ENCODE measurements at places on chromosomes 3 and 15. TPM values are rescaled to one million over a fixed set of nuclear protein-coding genes. Genes with fewer than 3 reads are reported as not detected.
A peak's percentile ranks its signal among the peaks of the same experiment; 100 is the strongest.

- DNase-seq, result no peak
Observed at GRCh38 chr3:46235425-46235824, 6.8 kb upstream of the CCR3 start.

- DNase-seq, result no peak
Observed at GRCh38 chr15:57477736-57478522, 101.6 kb downstream of the CGNL1 start.

DNA sequence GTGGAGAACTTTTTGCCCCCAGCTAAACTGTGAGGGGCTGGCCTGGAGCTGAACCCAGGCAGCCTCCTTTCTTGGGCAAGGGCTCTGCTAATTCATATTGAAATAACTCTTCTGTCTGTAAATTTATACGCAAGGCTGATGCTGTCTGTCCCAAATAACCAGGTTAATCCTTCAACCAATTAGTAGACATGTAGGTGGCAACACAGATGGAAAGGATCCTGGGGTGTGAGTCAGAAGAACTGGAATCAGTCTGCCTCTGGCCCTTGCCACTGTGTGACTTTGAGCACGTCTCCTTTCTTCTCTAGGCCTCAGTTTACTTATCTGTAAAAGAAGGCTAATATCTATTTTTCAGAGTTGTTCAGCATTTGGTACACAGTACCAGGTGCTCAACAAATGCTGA is 48.3 kb upstream of the IREB2 start:
- no peak for DNase-seq

DNA sequence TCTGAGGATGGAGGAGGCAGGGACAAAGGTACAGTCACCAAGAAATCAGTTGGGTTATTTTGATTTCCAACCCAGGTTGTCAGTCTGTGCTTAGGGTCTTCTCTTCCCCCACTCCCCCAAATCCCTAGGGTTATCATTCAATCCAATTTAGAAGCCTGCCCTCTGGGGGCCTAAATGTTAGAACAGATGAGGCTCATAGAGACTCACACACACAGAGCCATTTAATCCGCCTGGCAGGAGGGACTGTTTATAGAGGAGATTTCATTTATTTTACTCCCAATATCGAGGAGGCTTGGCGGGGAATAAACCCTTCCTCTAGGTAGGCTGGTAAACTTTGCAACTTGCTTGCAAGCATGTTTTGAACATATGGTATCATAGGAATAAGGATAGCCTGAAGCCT is 52.8 kb downstream of the RHCG start:
- DNase-seq, result no peak

GRCh38 chr3:30354513-30354912 is 251.9 kb upstream of the TGFBR2 start:
- peak; percentile 25 for DNase-seq

DNA sequence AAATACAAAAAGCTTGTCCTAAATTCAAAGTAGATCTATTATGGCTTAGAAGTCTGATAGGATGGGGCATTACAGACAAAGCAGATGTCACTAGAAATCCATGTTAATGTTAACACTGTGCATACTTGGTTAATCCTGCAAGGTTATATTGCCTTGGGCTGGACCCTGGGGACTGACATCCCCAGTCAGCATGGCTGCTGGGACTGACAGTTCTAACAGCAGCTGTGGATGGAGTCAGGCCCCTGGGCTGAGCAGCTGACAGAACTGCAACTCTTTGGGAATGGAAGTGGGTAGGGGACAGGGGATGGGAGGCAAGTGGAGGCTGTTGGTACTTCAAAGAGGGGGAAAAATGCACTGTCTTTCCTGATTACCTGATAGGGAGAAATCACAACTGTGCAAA is 7.5 kb downstream of the P2RY1 start:
- DNase-seq, result no peak

DNA sequence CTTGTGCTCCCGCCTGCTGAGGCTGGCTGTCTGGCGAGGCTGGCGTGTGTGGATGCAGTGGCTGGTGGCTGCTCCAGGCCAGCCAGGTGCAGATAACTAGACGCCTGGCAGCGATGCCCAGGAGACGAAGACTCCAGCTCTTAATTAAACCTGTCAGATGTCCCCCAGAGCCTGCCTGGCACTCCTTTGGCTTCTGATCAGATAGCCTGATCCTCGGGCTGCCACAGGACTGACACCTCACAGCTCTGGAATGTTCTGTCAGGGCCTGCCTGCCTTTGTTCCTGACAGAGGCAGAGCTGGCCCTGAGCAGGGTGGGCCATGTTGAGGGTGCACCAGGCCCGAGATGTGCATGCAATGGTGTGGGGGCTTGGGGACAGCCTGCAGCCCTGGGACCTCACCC is 36.5 kb downstream of the PLXNA1 start:
- DNase-seq, result no peak

GRCh38 chr3:120449701-120450599 is 842 bp downstream of the FSTL1 start:
- peak; percentile 44 for DNase-seq

Gene CAND2
- total RNA-seq, result 56.2 TPM

Gene GOLGA6L10
- total RNA-seq, result 0.70 TPM

Gene CKMT1A
- total RNA-seq, result not detected

Gene AADACL2
- total RNA-seq, result not detected

Gene IRAK2
- 2.0 TPM for total RNA-seq

Gene GRM7
- not detected for total RNA-seq

Gene CPLX3
- 6.1 TPM for total RNA-seq
